Tibial nerve (tissue), 4 donors: ENCODE measurements at places on chromosomes 1 and 21. TPM values are rescaled to one million over a fixed set of nuclear protein-coding genes. Genes with fewer than 3 reads are reported as not detected.

DNA sequence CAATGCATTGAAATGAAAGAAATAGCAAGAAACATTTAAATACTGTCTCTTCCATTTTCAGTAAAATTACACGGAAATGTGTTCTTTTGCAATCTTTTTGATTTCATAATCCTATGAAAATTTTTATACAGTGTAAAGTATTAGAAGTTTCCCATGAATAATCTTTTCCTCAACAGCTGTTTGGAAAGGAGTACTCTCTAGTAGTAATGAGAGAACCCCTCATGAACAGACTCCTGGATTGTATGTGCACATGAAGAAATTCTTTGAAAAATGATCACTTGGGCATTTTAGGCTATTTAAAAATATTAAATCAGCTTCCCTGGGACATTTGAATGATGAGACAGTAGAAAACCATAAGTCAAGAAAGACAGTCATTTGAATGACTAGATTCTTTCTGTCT lies 64.4 kb downstream of the LHX9 start:
- no peak for DNase-seq

The RHBDL2 gene
- total RNA-seq, result not detected

DNA sequence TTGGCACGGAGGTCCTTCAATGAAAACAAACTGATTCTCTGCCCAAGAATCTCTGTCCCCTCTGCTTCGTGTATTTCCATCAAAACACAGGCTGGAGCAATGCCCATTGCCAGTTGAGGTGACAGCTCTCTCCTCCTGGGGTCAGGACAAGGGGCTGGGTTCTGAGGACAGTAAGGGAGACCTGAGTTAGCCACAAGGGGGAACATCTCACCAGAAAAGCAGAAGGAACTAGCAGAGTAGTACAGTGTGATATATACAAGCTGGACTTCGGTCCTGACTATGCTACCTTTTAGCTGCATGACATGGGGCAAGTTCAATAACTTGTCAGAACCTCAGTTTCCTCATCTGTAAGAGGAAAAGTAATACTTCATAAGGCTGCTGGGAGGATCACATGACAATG lies 50.3 kb downstream of the SYT2 start:
- DNase-seq, result no peak

- no peak for DNase-seq
These were observed 173.2 kb downstream of the ROR1 start for GRCh38 chr1:63946866-63947491.

GRCh38 chr21:46061950-46062349 lies 36.0 kb upstream of the COL6A2 start:
- no peak for DNase-seq

- DNase-seq, result peak; percentile 94
These were observed 8.0 kb upstream of the NAV1 start for GRCh38 chr1:201530741-201531531.

GRCh38 chr1:50368179-50369007 lies 54.9 kb downstream of the DMRTA2 start:
- DNase-seq, result no peak

The TMEM59 gene
- 192 TPM for total RNA-seq
